ENCODE measurements at places on chromosomes 5 and 9.

DNA sequence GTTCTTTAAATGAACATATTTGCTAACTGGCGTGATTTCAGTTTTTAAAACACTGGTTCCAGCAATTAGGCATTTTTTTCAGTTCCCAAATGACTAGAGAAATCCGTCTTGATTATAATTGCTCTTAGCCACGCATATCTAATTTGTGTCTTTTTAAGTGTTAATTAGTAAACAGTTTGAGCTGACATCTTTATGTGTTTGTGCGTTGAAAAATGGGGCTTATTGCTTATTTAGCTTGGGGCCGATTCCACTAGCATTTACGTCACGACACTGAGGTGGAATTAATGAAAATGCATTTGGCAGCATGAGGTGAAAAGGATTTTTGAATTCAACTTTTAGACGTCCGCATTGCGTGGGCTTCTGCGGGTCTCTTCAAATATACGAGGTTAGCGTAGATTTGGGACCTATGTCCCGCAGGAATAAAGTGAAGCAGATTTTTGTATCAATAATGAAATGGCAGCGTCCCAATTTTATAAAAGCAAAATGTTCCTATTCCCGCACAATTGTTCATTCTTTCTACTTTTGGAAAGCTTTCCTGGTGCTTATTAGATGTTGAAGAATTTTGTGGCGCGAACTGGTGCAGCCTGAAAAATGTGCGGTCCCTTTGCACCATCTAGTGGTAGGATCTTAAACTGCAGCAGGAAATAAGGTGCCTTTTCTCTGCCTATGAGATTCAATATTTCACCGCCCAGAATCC lies 122.7 kb upstream of the LMX1B start:
- DNase-seq, result no peak

DNA sequence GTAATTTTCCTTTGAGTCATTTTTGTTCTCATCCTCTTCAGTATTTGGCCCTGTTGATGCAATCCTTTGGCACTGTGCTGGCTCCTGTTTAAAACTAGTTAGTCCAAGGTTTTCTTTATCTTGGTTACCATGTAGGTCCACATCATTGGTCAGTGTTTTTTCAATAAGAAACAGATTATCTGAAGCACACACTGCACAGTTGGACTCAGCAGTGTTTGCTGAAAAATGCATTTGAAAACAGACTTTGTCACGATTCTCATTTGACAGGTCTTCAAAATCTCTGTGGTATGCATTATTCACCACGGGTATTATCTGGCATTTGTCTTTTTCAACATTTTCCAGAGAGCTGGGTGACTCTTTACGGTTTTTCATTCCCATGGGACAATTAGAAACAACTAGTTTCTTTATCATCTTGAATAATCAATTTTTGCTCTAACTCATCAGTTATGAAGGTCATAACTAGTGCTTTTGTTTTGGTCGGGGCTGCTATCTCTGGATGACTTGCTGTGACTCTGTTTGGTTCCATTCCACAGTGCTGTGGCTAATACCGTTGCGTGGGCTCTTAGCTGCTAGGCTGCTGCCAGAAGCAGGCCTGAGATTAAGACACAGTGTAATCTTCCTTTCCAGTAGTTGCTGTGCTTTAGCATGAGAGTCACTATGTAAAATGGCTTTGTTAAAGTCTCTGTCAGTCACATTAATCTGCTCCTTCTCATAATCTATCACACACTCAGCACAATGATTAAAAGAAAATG lies 36.2 kb downstream of the NUDT12 start:
- DNase-seq, result no peak

DNA sequence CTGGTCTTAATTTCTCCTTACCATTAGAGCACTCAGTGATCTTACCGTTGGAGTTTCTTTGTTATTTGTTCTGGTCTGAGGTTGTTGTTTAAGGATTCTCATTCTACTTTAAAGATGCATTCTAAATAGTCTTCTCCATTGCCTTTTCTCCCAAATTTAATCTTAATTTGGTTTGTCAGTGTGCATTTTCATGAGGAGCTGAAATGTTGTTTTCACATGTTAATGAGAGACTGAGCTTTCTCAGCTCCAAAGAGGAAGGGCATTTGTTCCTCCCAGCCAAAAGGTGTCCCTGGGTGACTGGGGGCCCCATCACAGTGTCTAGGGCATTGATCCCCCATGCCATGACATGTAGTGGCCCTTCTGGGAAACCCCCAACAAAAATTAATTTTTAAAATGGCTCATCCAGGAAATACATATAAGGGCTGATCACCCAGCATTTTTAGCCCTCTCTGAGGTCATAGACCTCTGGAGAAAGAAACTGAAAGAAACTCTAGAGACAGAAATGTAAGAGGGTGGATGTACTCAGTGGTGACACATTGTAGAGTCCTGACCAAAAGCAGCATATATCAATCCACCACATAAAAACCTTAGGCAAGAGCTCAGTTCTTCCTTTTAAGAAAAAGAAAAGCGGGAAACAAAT lies 240.4 kb upstream of the RAI14 start:
- no peak for DNase-seq

- DNase-seq, result no peak
Measured at GRCh38 chr5:97929383-97929782, 746.3 kb upstream of the RIOK2 start.

DNA sequence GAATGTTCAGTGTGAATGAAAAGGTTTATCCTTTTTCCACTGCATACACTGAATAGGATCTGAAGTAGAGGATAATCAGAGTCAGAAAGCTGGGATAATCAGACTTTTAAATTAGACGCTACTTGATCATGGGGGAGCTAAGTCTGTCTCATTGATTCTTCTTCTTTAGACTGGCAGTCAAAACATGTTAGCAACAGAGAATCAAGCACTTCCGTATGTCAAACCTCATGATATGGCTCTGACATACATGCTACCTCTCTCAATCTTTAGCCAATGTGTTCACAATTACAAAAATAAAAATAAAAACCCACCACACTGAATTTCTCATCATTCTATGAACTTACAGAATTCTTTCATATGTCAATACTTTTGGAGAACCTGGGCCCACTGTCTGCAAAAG lies 19.0 kb upstream of the OR13F1 start:
- DNase-seq, result no peak

- DNase-seq, result no peak
Measured at GRCh38 chr5:19498852-19499251, 489.1 kb downstream of the CDH18 start.

- DNase-seq, result no peak
Measured at GRCh38 chr9:100428871-100429654, 2.1 kb downstream of the MSANTD3 start.

DNA sequence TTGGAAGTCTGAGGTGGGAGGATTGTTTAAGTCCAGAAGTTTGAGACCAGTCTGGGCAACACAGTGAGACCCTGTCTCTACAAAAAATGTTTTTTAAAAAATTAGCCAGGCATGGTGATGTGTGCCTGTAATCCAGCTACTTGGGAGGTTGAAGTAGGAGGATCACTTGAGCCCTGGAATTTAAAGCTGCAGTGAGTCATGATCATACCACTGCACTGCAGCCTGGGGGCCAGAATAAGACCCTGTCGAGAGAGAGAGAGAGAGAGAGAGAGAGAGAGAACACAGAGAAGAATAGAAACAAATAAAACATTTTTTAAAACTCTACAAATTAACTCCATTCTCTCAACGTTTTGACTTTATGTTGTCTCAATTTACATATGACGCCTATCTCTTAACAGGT lies 111.8 kb downstream of the BARX1 start:
- no peak for DNase-seq

DNA sequence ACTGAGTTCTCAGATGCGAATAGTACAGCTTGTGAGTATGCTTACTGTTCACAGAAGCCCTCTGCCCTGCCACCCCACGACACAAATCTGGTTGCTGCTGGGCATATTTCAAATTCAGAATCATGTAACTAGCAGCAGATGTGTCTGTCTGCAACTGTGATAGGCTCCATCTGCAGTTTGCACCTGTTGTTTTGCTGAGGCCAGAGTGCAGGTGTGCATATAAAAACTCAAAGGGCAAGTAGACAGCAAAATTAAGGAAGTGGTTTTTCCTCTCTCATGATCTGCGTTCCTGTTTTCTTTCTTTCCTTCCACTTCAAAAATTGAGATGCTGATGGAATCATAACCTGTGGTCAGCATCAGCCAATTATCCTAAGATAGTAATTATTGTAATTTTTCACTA lies 1000.5 kb downstream of the PTPRD start:
- DNase-seq, result no peak

GRCh38 chr9:90441814-90442213 lies 200.8 kb downstream of the DIRAS2 start:
- no peak for DNase-seq

DNA sequence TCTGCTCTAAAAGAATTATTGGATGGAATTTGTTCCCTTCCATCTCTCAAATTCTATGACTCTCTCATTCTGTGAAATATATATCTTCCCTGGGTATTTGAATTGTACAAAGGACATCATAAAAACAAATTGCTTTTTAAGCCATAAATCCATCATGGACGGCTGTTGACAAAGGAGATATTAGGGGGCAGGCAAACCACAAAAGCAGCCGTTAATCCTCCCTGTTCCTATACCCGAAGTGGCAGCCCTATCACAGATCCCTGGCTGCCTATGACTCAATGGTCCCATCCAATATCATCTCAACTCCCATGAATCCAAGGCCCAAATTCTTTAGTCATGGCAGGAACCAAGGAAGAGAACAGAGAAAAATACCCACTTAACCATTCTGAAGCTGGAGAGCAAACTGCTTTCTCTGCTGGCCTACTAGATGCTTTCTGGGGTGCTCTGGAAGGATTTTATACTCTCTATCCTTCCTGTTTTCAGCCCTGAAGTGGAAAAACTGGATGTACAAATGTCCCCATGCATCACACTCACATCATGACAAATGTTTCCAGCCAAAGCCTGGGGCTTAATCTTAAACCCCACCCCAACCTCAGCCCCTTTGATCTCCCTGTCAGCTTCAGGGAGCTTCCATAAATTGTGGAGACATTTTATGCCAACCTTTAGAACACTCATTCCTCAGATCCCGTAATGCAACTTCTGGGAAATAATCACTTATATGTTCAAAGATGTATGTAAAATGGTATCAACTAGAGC lies 59.5 kb downstream of the FAM114A2 start:
- no peak for DNase-seq

DNA sequence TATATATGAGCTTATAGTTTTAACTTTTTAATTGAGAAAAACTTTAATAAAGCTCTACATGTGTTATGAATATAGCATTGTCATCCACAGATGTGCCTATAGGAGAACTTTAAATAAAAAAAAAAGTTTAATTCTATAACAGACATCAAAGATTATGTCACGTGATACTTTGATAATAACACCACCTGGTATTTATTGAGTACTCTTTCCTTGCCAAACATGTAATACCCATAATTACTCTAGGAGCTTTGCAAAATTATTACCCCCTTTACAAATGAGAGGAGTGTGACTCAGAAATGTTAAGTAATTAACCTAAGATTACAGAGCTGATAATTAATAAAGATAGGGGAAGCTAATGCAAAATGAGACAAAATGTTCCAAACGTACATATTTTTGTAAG lies 43.0 kb downstream of the ITGA2 start:
- no peak for DNase-seq
